ENCODE measurements at places on chromosomes 12 and 14.

GRCh38 chr14:38309522-38310277 is 53.8 kb upstream of the CLEC14A start:
- DNase-seq = no peak

DNA sequence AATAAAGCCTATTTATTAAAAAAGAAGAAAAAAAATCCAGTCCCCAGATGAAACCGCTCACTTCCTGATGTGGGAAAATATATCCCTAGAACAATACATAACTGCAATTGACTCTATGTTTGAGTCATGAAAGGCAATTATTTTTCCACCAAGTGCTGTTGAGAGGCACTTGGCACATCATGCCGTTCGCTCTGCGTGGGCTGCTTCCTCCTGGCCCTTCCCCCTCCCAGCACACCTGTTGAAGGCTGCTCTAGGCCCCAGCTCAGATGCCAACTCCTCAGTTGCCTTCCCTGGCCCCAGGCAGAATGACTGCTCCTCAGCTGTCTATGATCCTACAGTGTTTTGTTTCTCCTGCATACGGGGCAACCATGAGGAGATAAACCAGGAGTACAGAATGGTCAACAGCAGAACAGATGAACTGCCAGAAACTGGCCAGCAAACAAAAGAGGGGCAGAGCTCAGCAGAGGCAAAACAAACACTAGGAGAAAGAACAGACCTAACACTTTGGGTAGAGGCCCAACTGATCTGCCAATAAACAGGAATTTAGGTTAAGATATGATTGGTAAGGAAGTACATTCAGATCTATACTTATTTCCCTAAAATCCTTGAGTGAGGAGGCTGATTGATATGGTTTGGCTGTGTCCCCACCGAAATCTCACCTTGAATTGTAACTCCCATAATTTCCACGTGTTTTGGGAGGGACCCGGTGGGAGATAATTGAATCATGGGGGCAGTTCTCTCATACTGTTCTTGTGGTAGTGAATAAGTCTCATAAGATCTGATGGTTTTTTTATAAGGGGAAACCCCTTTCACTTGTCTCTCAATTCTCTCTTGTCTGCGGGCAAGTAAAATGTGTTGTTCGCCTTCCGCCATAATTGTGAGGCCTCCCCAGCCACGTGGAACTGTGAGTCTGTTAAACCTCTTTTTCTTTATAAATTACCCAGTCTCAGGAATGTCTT is 58.6 kb downstream of the SLC38A1 start:
- no peak for DNase-seq

GRCh38 chr12:41904041-41904440 is 240.6 kb downstream of the GXYLT1 start:
- no peak for DNase-seq

- DNase-seq = no peak
Observed at GRCh38 chr12:88810806-88811205, 230.5 kb upstream of the KITLG start.

DNA sequence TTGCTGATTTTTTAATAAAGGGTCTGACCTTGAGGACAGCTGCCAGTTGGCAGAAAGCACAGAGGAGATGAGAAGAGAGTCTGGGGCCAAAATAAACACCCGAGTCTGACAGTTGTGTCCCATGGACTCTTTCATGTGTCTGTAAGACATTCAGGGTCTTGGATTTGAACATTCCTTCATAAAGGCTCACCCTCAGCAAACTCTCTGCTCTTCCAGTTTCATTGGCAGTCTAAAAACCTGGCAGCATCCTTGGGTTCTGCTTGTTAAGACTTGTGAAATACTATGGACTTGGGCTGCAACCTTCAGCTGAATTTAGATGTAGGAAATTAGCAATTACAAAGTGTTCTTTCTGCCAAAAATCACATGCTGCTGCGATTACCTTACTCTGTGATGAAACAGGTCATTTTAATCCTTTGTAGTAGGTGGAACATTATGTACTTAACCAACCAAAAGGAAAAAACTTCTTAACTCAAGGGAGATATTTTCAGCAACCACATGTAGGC is 32.0 kb upstream of the LMNTD1 start:
- no peak for DNase-seq

GRCh38 chr12:81617915-81618314 is 141.2 kb downstream of the PPFIA2 start:
- DNase-seq = no peak

GRCh38 chr12:50203691-50204090 is 36.5 kb upstream of the CERS5 start:
- no peak for DNase-seq

- no peak for DNase-seq
Observed at GRCh38 chr14:36647417-36647823, 14.2 kb upstream of the PAX9 start.

DNA sequence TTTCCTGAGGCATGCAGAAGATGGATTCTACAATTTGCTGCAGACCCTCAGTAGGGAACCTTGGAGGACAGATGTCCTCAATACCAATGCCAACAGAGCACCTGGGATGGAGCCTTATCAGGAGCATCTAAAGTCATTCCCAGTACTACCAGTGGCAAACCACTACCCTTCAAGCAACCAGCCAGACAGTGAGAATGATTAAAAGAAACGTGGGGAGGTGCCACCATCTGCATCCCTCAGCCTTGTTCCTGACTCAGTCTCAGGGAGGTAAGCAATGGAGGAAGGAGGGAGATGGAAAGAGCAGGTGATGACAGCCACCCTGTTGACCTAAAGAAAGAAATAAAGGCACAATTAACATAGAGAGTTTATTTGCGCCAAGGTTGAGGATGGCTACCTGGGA is 175.2 kb upstream of the GRIN2B start:
- no peak for DNase-seq

- no peak for DNase-seq
Observed at GRCh38 chr14:39247256-39247655, 13.5 kb downstream of the MIA2 start.

- no peak for DNase-seq
Observed at GRCh38 chr14:24612196-24612595, 2.7 kb upstream of the GZMH start.

DNA sequence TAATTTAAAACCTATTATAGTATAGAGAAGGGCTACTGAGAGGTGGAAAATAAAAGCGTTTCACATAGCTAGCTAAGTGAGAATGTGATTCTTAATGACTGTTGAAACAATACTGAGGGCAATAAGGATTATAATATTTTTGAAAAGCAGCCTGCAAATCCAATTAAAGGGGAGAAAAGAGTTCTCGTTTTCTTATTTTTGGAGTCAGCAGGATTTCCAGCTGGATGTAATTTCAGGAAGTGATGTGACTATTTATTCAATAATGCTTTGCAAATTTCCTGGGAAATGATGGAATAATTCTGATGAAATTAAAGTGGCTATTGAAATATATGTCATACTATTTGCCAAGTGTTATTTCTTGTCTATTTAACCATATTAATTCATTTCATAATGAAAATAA is 279.1 kb downstream of the AEBP2 start:
- no peak for DNase-seq

- DNase-seq = no peak
Observed at GRCh38 chr12:2732290-2732689, 62.5 kb upstream of the FKBP4 start.

GRCh38 chr14:100522616-100523099 is 64.6 kb downstream of the BEGAIN start:
- no peak for DNase-seq

- DNase-seq = no peak
Observed at GRCh38 chr14:76870166-76870565, 44.0 kb downstream of the LRRC74A start.

DNA sequence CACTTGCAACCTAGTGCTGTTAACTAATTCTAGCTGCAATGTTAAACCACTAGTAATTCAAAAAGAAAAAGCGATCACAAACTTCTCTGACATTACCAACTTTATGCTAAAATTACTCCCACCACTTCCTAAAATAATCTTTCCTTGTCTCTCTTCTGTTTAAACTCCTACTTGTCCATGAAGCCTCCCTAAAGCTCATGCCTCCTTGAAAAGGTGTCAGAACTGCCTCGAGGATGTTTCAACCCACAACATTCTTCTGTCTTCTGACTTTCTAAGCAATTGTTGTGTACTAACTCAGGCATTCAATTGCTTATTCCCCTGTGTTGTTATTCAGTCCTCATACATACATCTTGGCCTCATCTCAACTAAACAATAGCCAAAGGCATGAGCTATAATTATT is 5.9 kb downstream of the GNPTAB start:
- no peak for DNase-seq

DNA sequence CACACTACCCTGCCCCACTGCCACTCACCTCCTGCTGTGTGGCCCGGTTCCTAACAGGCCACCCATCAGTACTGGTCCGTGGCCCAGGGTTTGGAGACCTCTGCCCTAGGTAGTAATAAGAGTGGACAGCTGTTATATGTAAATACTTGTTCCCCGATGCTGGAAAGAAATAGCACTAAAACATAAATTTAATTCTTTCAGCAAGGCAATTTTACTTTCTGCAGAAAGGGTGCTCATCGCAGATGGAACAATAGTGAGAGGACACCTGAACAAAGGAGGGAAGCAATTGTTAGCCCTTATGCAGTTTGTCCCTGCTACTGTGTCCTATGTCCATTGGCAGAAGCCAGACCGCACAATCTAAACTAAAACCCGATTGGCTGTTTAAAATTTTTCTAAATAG is 5.9 kb upstream of the CYP46A1 start:
- DNase-seq = no peak

- no peak for DNase-seq
Observed at GRCh38 chr12:57887631-57888408, 41.3 kb upstream of the CTDSP2 start.

DNA sequence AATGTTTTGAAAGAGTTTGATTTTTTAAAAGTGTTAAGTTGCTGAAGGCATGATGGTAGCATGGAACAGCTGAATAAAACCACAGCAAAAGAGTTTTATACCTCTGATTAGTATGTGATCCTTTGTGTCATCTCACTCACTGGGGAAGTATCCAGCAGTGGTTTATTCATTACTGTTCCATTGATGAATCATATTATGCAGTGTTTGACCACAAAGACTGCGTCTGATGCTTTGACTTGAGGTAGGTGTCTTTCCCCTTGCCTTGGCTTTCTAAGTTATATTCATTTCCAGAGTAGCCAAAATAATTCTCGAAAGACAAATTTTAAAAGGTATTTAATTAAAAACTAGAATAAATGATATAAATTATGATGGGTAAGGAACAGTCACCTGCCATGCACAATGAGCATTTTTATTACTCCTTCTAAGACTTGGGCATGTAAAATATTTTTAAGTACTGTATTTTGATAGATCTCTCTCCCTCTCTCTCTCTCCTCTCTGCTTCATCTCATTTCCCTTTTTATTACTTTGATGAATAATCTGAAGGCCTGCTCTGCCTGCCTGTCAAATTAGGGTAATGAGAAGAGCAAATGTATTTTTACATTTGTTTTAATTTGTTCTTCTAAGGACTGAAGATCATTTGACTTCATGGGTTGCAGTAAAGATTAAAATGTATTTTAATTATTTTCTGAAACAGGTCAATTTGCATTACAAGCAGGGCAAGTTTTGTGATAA is 164.9 kb downstream of the NAV3 start:
- DNase-seq = no peak

- DNase-seq = no peak
Observed at GRCh38 chr12:72270961-72271360, 1.2 kb upstream of the TRHDE start.

- no peak for DNase-seq
Observed at GRCh38 chr12:113227686-113228391, 6.6 kb downstream of the TPCN1 start.

GRCh38 chr14:95346820-95347219 is 27.1 kb upstream of the CLMN start:
- no peak for DNase-seq

DNA sequence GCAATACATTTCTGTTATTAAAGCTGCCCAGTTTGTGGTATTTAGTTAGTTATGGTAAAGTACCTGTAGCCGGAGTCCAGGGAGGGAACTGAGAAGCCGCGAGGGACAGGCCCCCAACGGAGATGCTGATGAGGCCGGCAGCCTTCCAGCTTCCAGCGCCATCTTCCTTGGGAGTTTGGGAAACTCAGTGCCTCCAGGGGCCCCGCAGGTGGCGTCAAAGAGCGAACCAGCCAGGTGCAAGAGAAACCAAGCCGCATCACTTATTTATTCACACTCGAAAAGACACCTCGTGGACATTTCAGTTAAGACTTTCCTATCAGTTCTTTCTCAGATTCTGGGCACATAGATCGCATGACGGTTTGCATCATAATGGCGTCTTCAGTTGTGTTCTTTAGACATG is 216.6 kb downstream of the GLT1D1 start:
- no peak for DNase-seq

GRCh38 chr12:81809113-81809777 is 50.1 kb upstream of the PPFIA2 start:
- no peak for DNase-seq

DNA sequence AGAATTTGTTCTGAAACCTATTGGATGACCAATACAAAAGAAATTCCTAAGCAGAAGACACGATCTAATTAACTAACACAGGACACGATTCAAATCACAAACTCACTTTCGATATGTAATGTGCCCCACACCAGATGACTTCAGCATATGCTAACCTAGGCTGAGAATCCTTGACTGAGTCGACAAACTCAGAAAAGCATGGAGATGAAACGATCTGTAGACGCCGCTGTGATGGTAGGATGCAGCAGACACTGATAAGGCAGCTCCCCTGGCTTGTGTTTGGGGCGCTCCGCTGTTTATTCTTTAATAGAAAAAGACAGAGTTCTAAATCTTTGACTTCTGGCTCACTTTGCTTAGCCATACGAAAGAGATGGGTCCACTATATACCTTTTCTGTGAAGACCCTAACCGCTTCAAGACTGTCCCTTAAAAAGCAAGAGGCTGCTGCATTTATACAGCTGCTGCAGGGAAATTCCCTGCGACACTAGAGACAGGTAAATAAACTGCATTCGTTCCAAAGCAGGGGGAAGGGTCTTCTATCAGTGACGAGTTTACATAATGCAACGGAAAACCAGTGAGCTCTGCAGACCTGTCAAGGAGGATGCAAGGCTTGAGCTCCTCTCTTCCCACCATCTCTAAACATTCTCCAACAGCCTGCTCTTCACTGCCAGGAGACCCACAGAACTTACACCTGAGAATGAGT is 929 bp downstream of the CHD8 start:
- DNase-seq = no peak

DNA sequence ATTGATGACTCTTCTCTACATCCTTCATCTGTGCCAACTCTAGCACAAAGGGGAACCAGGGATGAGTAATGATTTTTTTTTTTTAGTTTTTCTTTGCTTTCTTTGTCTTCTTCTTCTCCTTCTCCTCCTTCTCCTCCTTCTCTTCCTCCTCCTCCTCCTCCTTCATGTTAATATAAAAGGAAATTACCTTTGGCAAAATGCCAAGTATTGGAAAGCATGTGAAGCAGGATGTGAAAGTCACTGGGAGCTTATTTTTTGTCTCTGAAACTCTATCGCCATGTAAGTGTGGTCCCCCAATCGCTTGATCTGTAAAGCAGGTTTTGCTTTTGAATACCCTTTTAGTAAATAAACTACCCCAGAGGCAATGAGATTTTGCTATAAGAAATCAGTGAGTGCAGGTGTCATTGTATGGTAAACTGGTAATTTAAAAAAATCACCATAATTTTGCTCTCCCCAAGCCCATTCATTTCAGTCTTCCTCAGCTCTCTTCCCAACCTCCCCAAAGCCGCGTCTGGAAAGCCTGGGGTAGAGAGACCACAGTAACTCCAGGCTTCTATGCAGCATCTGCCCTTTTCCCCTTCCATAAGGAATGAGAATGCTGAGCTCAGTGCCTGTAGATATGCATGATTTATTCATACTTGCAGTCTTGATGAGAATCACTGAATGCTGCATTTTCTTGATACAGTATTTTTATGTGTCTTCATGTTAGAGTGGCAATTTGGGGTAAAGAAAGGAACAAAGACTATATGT is 388.7 kb downstream of the TMEM117 start:
- DNase-seq = no peak
